ENCODE measurements at places on chromosomes 5 and 9. TPM values are rescaled to one million over a fixed set of nuclear protein-coding genes. Genes with fewer than 3 reads are reported as not detected.

DNA sequence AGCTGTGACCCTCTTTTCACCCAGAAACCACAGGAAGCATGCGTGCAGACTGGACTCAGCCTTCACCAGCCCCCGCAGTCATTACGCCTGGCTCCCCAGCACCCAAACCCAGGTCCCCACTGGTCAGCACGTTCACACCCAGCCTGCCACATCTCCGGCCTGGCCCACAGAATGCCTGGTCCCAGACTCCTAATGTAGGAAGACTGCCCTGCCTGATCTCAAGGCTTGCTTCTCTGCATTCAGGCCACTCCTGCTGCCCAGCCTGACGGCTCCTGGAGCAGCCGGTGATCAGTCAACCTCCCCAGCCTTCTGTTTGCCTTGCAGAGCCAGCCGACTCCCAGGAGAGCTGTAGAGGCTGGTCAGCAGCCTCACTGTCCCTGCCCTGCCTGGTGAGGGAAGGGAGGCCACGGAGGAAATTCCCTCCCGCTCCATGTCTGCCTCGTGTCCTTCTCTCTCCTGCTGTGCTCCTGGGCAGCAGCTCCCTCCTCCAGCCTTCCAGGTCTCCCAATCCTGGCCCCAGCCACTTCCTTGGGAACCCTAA, 25.4 kb downstream of the ADAMTS2 start:
- DNase-seq, result peak; percentile 28
- no peak overlapping the region for H3K4me3 ChIP-seq
- H3K36me3 ChIP-seq, result no peaks in the 10 kb centered on the region

GOLPH3 gene
- 72.5 TPM for total RNA-seq

SYNPO gene
- total RNA-seq, result 1.0 TPM

GRCh38 chr5:145568581-145568980, 266.6 kb downstream of the PRELID2 start:
- H3K36me3 ChIP-seq, result no peaks in the 10 kb centered on the region
- H3K27ac ChIP-seq, result no peak overlapping the region
- DNase-seq, result no peak

DNA sequence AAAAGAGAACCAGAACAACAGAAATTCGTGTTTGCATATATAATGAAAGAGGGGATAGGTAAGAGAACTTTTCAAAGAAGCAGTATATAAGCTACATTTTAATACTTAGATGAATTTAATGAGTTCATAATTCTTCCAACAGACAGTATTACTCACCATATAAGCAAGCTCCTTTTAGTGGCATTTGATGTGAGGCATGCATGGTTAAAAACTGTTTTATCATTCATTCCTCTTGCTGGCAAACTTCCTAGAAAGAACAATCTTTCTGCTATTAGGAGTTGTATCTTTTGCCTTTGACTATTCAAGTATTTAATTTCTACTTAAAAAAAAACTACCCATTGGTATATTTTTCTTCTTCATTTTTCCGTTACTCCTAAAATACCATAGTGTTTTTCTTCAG, 65.7 kb upstream of the EIF4EBP3 start:
- no peaks in the 10 kb centered on the region for H3K4me1 ChIP-seq
- no peak overlapping the region for H3K4me3 ChIP-seq
- H3K36me3 ChIP-seq, result peaks cover 3% of the 10 kb centered on the region
- no peaks in the 10 kb centered on the region for H3K27me3 ChIP-seq
- DNase-seq, result no peak
